ENCODE measurements at places on chromosomes 2 and 18.
A peak's percentile ranks its signal among the peaks of the same experiment; 100 is the strongest.

DNA sequence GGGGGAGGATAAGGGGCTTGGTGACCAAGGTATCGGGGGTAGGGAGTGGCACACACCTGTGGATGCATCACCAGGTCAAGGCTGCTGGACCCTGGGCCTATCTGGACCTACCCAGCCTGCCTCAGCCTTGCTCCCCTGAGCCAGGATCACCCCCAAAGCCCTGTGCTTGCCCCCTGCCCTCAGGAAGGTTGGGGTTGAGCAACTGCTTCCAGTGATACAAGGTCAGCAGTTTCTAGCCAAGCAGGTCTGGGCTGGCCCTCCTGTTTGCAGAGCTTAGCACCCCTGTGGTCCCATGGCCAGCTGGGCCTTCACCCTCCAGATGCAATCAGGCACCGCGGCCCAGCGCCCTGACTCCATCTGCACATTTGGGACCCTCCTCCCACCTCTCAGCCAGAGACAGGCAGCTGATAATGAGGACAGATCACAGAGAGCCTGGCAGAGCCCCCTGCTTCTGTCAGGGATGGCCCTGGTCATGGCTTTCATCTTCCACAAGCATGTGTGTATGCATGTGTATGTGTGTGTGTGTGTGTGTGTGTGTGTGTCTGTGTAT lies 154.6 kb downstream of the TFCP2L1 start:
- peak; percentile 20 for DNase-seq

- DNase-seq = no peak
Measured at GRCh38 chr2:84940831-84941412, 30.0 kb upstream of the KCMF1 start.

- DNase-seq = no peak
Measured at GRCh38 chr18:76386886-76387285, 108.2 kb downstream of the ZNF516 start.

DNA sequence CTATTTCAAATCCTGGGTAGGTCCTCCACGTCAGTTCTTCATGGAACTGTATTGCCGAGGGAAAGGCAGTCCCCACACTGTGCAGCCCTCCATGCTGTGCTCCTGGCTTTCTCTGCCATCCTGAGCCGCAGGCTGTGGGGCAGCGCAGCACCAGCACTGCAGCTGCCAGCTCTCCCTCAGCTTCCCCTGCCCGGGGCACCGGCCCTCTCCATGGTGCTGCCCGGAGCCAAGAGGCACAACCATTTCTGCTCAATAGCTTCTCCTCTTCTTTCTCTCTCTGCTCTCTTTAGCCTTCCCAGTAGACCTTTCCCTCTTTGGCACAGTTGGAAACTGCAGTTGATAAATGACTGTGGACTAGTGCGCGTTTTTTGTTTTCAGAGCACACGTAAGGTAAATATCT lies 12.1 kb downstream of the ANKRD23 start:
- no peak for DNase-seq

- DNase-seq = no peak
Measured at GRCh38 chr18:25228410-25228809, 123.6 kb downstream of the ZNF521 start.

DNA sequence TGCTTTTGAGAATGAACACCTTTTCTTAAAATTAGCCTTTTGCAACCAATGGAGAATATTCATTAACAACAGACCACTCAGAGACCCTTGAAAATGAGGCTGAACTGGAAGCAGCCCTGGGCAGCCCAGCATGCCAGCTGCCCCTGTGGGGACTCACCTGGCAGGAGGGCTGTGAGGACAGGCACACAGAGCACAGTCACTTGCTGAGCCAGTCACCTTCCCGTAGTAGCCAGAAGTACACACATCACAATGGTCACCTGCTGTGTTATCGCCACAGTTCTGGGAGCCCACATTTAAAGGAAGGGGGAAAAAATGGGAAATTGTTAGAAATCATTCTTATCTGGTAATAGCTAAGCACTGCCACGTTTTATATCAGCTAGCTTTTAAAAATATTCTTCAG lies 115.5 kb downstream of the LAMA1 start:
- DNase-seq = no peak

DNA sequence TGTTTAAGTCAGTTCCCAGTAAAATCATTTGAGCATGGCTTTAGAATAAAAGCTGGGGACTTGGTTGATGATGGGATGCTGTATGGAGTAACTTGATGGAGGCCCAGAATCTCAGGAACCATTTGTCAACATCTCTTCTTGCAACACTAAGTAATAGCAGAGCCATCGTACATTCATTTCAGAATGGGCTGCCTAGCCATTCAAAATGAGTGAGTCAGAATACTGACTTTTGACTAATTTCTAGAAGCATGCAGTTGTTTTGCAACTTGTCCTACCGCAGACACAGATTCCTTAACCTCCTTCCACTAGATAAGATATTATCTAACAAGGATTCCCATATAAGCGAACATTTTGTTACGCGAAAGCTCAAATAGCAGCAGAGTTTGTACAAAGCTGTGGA lies 229.5 kb downstream of the CNTNAP5 start:
- no peak for DNase-seq

GRCh38 chr2:9554921-9555296 lies 721 bp downstream of the ADAM17 start:
- no peak for DNase-seq

- no peak for DNase-seq
Measured at GRCh38 chr2:217837530-217837929, 165.3 kb downstream of the TNS1 start.

GRCh38 chr2:147451902-147452515 lies 392.8 kb upstream of the ACVR2A start:
- DNase-seq = no peak

DNA sequence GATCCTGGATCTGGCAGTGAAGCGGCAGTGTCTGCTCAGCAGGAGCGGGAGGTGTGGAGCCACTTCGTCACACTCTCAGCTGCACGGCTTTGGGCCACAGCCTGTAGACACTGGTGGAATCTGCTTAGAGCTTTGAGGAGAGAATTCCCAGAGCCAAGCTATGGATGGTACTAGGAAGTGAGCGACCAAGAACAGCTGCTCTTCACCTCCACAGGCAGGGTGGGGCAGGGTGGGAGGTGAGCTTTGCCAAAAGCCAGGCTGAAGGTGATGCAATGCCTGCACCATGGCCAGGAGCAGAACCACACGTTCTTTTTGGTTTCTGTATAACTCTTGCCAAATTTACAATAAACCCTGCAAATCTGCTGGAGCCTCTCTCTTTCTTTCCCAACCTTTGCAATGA lies 226.1 kb downstream of the ANKRD30B start:
- no peak for DNase-seq

DNA sequence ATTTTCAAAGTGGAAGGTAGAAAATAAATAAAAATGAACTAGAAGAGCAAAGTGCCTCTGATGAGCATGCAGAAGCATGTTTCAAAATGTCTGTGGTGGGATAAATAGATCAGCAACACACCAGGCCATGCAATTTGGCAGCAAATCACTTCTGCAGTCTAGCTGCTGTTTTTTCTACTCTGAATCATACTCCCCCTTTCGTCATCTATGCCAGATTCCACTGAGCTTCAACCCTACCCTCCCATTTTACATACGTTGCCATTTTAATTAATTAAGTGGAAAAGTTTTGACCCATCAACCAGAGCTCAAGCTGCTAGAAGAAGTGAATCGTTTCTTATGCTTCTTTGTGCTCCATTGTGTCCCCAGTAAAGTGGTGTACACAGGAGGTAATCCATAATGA lies 79.3 kb downstream of the NRXN1 start:
- no peak for DNase-seq

DNA sequence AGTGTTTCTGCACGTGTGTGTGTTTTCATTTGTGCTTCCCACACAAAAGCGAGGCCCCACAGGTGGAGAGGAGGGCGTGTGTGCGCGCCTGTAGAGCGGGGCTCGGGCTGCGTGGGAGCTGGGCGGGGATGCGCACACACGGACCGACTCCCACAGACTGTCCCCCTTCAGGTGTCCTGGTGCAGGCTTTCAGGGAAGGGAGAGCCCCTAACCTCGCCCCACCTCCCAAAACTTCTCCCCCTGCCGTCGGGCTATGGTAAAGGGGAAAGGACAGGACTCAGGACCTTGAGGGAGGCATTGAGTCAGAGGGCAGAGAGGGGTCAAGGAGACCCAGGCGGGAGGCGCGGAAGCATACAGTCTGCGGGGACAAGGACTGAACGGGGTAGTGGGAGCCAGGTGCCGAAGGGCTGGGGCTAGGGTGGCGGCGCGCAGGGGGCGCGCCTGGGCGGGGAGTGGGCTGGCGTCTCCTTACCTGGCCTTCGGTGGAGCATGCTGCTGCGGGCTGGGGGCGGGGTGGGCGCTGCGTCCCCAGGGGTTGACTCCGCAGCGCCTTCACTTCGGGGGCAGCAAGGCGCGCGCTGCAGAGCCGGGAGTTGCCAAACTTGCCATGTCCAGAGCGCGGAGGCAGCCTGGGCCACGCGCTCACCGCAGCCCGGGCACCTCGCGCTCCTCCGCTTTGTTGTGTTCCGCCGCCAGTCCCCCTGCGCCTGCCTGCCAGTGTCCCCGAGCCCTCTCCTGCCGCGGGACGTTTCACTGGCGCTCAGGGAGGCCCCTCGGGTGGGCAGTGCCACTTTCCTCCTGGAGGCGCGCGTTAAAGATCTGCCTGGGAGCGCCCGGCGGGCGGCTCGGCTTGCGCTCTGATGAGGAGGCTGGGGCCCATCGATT lies 302.0 kb downstream of the NCKAP5 start:
- no peak for DNase-seq

DNA sequence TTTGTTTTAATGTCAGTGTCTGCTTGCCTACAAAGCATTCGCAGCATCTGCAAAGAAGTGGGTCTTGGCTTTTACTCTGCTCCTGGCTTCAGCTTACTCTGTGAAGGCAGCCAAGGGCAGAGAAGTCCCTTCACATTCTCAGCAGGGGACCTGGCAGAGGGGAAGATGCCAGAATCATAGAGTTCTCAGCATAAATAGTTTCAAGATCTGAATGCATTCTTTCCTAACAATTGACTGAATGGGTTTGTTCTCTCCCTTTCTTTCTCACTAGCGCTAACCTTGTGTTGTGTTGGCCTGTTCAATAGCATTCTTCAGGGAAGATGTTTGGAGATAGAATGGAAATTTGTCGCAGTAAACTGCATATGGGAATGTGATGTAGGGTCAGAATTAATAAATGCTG lies 106.9 kb downstream of the FARSB start:
- DNase-seq = no peak

GRCh38 chr2:84861539-84861938 lies 19.3 kb downstream of the TRABD2A start:
- DNase-seq = no peak

DNA sequence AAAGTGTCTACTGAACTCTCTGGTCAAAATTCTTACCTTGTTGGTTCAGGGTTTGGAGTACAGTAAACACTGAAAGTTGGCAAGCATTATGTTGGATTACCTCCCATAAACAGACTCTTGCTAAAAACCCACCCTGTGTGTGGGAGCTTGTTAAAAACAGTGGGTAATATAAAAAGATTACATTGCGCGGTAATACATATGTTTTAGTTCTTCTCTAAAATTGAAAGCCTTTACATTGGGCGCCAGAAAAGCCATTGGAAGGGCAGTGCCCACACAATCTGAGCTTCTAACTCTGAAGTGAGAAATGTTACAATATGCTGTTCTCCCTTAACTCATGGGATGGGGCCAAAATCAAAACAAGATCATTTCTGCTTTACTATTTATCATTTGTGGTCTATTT lies 510.7 kb downstream of the CNTNAP5 start:
- no peak for DNase-seq

- DNase-seq = no peak
Measured at GRCh38 chr18:61955644-61956043, 62.8 kb upstream of the RNF152 start.

GRCh38 chr2:135936524-135936923 lies 48.9 kb downstream of the DARS1 start:
- no peak for DNase-seq

DNA sequence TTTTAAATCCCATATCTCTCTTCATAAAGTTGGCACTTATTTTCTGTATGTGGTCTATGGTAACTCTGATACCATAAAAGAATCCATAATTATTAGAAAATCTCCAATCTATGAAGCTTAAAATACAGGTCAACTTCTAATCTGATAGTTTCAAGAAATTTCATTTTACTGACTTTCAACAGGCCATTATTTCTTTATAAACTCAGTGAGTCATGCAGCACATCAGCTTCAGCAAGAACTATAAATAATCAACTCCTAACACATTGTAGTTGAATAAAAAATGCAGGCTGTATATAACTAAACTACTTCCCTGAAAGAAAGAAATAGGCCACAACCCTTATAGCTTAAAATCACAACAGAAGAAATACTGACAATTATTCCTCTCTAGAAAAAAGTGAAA lies 204.3 kb upstream of the CCDC150 start:
- no peak for DNase-seq

- DNase-seq = no peak
Measured at GRCh38 chr2:182015334-182016109, 29.9 kb downstream of the PPP1R1C start.

DNA sequence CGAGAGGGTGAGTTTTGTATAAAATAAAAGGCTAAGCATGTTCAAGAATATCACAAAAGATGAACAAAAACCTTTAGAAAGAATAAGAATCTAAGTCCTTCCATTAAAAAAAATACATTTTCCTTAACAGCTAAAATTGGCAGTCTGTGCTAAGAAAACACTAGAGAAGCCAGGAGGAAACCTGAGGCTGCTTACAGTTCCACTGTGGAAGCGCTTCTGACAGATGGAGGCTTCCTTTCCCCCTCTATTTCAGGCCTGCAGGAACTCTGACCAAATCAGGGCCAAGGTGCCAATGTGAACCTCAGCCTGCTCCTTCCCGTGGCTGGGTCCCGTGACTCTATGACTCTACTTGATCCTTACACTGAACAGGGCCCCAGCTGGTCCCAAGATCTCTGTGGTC lies 108.1 kb upstream of the ARHGAP28 start:
- DNase-seq = no peak

DNA sequence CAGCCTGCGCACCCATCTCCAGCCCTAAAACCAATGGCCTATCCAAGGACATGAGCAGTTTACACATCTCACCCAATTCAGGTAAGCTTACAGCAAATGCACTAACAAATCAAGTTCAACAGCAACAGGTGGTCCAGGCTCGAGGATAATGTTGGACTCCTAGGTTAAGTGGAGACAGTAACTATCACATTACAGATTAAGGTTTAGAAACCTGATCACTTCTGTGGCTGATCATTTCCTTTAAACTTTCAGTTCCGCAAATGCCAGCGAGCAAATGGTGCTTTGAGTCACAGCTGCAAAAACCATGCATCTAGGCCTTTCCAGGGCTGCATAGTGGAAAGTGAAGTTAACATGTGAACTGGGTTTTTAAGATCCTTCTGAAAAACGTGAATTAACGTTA lies 259.4 kb downstream of the GBX2 start:
- DNase-seq = peak; percentile 47

DNA sequence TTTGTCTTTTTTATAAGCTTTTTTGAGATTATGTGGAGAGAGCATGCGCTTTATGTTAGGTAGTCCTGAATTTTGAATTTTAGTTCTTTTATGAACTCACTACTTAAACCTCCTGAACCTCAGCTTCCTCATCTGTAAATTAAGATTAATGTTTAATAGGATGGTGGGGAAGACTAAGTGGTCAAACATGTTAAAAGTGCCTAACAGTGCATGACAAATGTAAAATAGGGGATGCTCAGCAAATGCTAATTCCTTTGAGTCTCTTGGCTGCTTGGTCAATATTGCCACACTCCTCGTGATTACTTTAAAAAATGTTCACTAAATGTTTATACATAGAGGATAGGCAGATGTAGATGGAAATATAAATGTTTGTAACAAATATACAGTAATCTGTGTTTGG lies 6.8 kb downstream of the BIRC6 start:
- DNase-seq = no peak

Measured in NCI-H524 treated with DMSO at 0.1 percent for 48 hours (cell line).